ENCODE measurements at places on chromosomes 6 and 20. TPM values are rescaled to one million over a fixed set of nuclear protein-coding genes. Genes with fewer than 3 reads are reported as not detected.

GRCh38 chr20:62294516-62294915, 8.3 kb upstream of the ADRM1 start:
- no peak for DNase-seq

DNA sequence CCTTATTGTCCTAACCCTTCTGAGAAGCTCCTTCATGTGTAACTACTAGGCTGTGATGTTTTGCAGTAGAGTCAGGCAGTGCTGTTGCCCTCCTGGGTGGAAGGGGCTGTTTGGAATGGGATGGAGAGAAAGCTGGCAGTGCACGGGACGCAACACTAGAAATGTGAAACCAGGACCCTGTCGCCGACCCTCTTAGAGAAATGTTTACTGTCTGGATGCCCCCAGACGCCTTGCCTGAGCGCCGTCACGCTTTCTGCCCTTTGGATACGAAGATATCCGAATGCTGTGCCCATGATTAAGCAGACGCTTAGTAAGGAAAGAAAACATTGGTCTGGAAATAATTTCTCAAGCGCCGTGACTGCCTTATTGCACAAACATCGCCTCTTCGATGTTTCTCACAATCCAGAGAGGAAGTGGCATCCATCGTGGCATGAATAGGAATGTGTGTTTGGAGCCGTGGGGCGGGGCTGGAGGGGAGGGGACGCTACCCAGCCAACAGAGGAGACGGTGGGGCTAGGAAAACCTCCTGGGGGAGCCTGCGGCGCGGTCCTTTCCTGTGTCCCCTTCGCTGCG, 661 bp upstream of the PPP1R14C start:
- DNase-seq: peak; percentile 39

The ERVFRD-1 gene
- total RNA-seq: not detected

The PLTP gene
- total RNA-seq: 167 TPM

All from astrocyte (in vitro differentiated cells and primary cell).